ENCODE measurements at places on chromosomes 7 and 10.

DNA sequence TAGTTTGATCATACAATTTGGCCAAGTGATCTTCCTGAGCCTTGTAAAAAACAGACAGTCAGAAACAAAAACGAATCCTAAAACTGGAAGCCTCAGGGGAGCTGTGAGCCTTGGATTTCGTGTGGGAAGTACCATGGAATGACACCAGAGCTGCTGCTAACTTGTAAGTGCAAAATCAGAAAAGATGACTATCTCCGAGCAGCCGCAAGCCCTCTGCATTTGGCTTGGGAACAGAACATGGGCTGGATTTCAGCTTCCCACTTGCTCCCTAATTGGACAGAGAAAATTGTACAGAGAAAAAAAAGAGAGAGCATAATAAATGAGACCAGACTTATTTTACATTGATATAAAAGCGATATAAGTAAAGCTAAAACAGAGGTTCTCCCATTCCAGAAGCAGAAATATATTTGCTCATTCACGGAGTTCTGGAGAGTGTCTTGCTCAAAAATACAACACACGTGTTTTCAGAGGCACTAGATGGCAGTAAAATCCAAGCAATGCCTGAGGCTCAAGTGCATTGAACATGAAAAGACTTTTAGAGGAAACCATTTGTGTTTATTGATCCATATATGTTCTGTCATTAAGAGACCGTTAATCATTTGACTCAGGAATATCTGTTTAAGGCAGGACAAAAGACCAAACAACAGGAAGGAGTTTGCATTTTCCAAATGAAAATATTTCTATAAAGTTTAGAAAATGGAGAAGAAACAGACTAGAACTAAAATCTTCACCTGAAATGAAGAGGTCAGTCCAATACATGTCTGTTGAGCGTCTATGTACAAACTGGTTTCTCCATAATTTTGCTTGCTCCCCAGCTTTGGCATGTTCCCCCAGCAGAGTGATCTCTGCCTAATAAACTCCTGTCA is 78.3 kb upstream of the SLC26A5 start:
- peak; percentile 32 for DNase-seq

GRCh38 chr10:50536617-50537240 is 87.0 kb downstream of the SGMS1 start:
- peak; percentile 33 for DNase-seq

GRCh38 chr7:101096331-101096956 is 11.2 kb downstream of the TRIM56 start:
- DNase-seq: no peak

DNA sequence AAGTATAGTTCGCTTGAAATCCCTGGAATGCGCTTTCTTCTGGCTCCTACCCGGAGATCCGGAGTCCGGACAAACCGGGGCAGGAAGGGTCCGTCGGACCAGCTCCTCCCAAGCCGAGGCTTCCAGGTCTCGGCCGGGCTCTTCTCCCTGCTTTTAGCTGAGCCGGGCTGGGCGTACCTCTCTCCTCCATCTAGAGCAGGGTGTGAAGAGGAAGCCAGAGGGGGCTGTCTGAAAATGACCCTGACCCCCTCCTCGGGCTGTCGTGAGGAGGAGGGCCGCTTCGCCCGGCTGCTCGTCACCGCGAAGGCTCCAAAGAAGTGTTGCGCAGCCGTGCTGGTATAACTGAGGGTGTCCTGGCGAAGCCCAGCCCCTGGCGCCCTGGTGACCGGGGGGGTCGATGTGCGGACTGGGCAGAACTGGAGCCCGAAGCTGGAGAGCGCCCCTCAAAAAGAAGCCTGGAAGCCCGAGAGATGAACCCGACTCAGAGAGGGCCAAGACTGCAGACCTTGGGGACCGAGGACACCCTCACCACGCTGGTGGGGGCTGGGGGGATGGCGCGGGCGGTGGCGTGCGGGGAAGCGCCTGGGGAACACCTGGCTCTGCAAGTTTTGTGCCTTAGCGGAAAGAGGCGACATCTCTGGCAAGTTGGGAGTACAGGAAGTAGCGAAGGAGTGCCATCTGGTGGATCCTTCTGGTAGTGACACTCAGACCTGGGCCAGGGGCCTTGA is 5.7 kb downstream of the KAZALD1 start:
- peak; percentile 80 for DNase-seq

DNA sequence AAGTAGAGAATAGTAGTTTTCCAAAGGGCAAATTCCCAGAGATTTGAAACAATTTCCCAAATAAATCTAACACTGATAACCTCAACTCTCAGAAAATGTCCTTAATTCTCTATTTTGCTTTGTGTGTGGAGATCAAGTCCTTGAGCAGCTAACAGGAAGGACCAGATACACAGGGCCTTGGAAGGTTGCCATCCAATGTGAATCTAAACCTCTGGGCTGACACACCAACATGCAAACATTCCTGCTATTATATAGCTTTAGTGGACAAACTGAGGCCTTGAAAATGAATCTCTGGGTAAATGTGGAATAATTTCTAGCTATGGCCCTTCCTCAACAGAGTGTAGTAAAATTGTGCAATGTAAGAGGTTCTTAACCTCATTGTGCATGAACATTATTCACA is 44.1 kb upstream of the PARD3 start:
- DNase-seq: peak; percentile 48

GRCh38 chr10:72736176-72736827 is 44.4 kb downstream of the MCU start:
- DNase-seq: peak; percentile 88
